Cerebellar nuclear complex (tissue), 1 donor: ENCODE measurements at places on chromosomes 11 and 22.

GRCh38 chr22:45319324-45319685 is 9.6 kb downstream of the FAM118A start:
- DNase-seq, result no peak

DNA sequence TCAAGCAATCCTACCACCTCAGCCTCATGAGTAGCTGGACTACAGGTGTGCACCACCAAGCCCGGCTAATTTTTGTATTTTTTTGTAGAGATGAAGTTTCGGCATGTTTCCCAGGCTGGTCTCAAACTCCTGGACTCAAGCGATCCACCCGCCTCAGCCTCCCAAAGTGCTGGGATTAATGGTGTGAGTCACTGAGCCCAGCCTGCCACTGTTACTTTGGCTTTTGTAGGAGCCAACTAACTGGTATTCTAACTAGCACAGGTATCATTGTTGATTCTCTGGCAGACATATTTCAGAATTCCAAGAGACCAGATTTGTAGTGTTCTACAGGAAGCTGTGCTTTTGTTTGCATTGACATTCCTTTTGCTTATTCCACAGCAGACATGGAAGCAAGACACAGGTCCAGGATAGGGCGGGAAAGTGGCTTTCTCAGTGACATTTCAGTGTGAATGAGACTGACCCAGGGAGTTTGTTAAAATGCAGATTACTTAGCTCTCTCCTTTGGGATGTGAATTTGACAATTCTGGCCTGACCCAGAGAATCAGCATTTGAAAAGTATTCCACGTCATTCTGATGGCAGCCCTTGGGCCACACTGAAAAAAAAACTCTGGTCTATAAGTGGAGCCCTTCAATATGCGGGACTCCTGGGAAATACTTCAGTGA is 52.2 kb upstream of the PAX6 start:
- DNase-seq, result no peak

GRCh38 chr11:121487191-121487590 is 34.4 kb upstream of the SORL1-AS1 start:
- DNase-seq, result no peak

GRCh38 chr22:48180631-48181030 is 1418.2 kb downstream of the TBC1D22A start:
- no peak for DNase-seq

- no peak for DNase-seq
These were observed 190.5 kb upstream of the MTMR2 start for GRCh38 chr11:96114178-96115064.

DNA sequence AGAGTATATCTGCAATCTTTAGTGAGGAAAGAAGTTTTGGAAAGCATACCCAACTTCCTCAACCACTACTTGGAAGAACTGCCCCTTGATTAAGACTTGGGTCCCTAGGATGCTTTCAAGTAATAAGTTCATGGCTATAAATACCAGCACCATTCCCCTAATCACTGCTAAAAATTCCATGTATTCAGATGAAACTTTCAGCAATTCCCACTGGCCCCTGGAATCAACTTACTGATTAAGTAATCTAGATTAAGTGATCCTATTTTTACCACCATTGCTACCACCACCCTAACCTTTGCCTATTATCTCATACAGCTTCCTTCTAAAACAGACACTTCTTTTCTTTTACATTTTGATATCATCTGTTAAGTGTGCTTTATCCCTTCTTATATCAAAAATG is 10.5 kb downstream of the PICALM start:
- DNase-seq, result no peak

DNA sequence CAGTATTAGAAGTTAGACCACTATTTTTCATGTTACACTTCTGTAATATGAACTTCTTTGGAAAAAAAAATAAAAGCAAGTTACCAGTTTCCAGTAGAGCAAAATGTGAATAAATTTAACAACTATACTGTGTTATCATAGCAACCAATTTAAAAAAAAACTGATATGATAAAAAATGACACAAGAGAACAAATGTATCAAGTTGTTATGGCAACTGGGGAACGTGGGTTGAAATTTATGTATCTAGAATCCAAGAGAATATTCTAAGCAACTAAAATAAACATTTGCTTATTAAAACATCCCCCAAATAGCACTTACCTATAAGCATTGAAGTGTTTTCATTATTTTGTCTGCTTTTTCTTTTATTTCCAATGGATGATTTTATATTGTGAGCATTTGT is 442.4 kb downstream of the DLG2 start:
- DNase-seq, result no peak

DNA sequence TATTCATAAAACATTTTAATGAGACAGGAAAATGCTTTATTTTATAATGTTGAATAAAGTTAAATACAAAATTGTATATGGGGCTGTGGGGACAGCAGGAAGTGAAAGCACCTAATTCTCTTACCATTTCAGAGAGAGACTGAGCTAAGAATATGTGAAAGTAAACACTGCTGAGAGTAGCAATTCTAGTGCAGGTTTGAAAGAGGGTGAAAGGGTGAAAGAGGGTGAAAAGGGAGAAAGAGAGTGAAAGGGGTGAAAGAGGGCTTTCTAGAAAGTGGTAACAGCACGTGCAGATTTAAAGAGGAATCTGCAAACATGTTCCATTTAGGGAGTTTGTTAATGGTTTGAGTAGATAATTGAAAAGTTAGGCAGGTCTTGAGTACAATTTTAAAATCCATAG is 652.0 kb upstream of the CCDC90B start:
- no peak for DNase-seq

GRCh38 chr11:36349351-36350136 is 53.5 kb downstream of the PRR5L start:
- DNase-seq, result no peak

GRCh38 chr22:32880893-32881596 is 79.5 kb downstream of the TIMP3 start:
- no peak for DNase-seq

GRCh38 chr11:9574622-9575259 is 1.3 kb downstream of the WEE1 start:
- DNase-seq, result no peak

DNA sequence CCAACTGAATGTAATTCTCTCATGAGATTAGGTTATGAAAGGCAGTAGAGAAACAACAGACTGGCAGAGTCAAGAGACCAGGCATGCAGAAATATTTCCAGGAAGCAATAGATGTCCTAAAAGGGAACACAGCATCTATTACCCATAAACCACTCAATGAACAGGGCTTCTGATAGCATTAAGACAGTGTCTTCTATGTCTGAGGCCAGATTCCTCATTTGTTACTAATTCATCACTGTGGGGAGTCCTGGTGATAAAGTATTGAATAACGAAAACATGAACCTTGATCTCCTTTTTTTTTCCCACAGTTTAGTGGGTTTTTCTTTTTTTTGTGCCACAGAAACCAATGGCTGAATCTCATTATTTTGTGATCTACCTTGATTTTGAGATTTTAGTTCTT is 339.0 kb downstream of the METTL15 start:
- DNase-seq, result no peak

DNA sequence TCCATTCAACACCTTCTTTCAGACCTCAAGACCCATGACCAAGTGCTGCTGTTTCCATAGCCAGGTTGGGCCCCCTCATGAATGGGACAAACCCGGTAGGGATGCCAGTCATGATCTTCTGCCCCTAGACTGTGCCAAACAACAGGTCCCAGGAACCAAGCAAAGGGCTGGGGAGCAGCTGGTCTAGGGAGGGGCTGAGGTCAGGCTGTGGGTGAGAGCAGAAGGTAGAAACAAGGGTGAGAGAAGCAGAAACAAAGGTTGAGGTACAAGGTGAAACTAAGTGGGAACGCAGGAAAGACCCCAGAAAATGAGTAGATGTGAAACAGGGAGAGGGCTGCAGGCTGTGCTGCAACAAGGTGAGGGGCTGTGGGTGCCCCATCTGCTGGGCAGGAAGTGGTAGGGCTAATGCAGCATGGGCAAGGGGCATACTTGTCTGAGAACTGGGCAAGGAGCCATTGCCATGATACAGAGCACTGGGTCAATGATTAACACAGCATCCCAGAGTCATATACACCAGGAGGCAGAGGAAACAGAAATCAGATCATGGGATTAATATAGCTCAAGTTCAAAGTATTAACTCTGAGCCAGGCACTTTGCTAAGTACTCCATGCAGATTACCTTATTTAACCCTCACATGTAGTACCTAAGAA is 45.9 kb downstream of the SLC1A2 start:
- DNase-seq, result no peak

DNA sequence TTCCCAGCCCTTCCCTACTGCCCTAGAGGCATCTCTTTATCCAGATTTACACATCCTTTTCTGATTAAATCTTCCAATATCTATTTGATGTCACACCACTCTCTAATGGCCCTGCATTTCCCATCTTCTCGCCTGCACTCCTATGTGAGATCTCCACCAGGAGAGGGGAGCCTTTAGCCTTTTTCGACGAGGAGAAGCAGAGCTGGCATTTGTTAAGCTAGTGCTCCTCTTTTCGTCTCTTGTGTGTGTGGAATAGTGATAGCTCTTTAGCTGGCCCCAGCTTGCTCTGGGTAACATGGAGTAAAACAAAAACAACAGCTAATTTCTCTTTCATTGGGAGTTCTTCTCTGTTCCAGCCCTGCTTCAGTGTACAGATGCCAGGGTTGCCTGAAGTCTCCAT is 536.5 kb downstream of the NTM start:
- DNase-seq, result no peak

GRCh38 chr11:85718991-85719807 is 33.2 kb upstream of the CCDC89 start:
- DNase-seq, result no peak

DNA sequence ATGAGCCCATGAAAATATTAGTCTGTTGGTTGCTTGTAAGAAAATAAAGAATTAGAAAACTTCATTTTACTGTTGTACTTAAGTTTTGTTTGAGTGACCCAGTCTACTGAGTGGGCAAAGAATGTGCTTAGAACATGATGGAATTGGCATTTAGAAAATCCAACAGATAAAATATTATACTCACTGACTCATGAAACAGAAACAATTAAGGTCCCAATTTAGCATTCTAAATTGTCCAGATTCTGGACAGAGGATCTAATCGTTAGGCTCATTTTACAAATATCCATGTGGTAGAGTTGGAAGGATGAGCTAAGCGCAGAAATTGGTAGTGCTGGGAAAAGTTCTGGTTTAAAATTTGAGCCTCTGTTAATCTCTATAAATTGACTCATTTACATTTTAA is 45.4 kb downstream of the METTL15 start:
- no peak for DNase-seq

GRCh38 chr11:5624489-5625279 is at the start of gene TRIM34:
TRIM34 (plus strand) TSS chr11:5625001; CDS start chr11:5632332, 7,331 bp downstream.
- DNase-seq, result no peak

- DNase-seq, result no peak
These were observed 86.8 kb downstream of the AMOTL1 start for GRCh38 chr11:94854770-94855633.

- DNase-seq, result no peak
These were observed 74.1 kb downstream of the PRSS23 start for GRCh38 chr11:86874304-86875056.
